T-helper 2 cell treated with Interferon-gamma antibody and Interleukin-4, amounts not matched to agents 5 μg/mL and 100 μg/mL, for 36 hours (primary cell): ENCODE measurements at places on chromosomes 3 and 15.

GRCh38 chr15:36903195-36903594, 197.2 kb downstream of the MEIS2 start:
- no peaks in the 10 kb centered on the region for H3K36me3 ChIP-seq
- no peak overlapping the region for H3K27ac ChIP-seq

GRCh38 chr3:41369838-41370237, 170.5 kb downstream of the CTNNB1 start:
- no peak overlapping the region for H3K27ac ChIP-seq
- H3K4me3 ChIP-seq = no peak overlapping the region
- no peaks in the 10 kb centered on the region for H3K27me3 ChIP-seq

DNA sequence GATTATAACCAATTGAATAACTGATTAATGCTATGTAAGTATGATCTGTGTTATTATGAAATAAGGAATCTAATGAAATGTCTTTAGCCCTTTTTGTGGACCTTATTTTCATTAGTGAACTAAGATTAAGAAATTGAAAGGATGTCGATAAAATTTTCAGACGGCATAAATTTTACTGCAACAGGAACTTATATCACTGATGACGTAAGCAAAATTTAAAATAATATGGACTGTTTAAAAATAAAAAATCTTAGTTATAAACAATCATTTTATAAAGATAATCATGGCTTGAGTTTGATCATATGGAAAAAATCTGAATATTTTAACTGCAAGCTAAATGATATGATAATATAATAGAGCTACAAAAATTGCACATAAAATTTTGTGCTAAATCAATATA, 112.7 kb downstream of the SPATA16 start:
- H3K27ac ChIP-seq = no peak overlapping the region
- H3K4me3 ChIP-seq = no peak overlapping the region
- H3K36me3 ChIP-seq = no peaks in the 10 kb centered on the region
- no peak for DNase-seq
- no peaks in the 10 kb centered on the region for H3K27me3 ChIP-seq

GRCh38 chr3:56833022-56833421, 31.3 kb upstream of the ARHGEF3 start:
- H3K36me3 ChIP-seq = peaks cover 3% of the 10 kb centered on the region
- DNase-seq = no peak
- H3K27ac ChIP-seq = no peak overlapping the region
- no peak overlapping the region for H3K4me3 ChIP-seq

DNA sequence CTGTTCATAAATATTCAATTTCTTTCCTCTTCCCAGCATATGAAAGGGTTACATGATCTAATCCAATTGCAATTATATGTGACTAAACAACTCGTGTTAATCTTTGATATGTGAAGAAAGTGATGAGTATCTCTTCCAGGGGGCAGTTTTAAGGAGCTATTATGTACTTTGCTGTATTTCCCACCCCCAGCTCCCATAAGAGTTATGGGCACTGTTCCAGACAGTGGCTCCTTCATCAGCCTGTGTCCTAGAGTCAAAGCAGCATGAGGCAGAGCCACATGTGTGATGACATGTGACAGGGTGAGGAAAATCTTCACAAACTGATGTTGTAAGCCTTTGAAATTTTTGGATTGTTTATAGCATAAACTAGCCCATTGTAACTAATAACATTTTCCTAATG, 315.4 kb downstream of the DIPK2A start:
- no peaks in the 10 kb centered on the region for H3K36me3 ChIP-seq
- no peak overlapping the region for H3K27ac ChIP-seq
- DNase-seq = no peak
- no peak overlapping the region for H3K4me3 ChIP-seq

GRCh38 chr15:39124155-39124552, 456.7 kb upstream of the THBS1 start:
- peaks cover 5% of the 10 kb centered on the region for H3K4me1 ChIP-seq
- H3K4me3 ChIP-seq = no peak overlapping the region
- no peaks in the 10 kb centered on the region for H3K36me3 ChIP-seq
- H3K27me3 ChIP-seq = peaks cover 7% of the 10 kb centered on the region

DNA sequence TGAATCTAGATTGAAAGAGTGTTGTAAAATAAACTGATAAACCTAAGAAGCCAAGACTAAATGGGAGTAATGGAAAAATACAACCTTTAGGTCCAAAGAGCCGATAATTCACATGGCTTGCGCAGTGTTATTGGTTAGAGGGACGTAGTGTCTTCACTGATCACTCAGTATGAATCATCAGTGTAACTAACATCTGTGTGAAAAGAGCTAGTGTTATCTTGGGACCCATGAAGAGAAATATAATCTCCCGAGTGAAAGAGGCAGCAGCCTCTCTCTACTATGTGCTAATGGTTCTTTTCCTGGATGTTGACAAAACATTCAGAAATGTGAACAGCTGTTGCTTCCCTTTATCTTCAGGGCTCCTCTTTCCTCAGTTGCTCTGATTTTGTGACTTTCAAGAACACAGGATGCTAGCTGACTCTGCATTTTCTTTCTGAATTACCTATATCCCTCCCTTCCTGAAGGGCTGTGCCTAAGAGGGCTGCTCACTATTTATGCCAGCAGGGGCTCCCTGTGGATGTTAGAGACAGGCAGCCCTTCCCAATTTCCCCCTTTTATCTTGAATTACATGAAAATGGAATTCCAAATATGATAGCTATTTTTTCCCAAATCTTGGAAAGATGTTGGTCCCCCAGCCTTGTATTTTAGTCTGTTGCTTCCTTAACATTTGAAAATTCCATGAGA, 128.8 kb downstream of the GRM7 start:
- no peaks in the 10 kb centered on the region for H3K4me1 ChIP-seq
- H3K36me3 ChIP-seq = peaks cover 2% of the 10 kb centered on the region
- H3K4me3 ChIP-seq = no peak overlapping the region

- H3K4me1 ChIP-seq = no peaks in the 10 kb centered on the region
- no peaks in the 10 kb centered on the region for H3K27me3 ChIP-seq
- no peaks in the 10 kb centered on the region for H3K36me3 ChIP-seq
- no peak overlapping the region for H3K27ac ChIP-seq
Measured at GRCh38 chr3:116165135-116165534, 280.2 kb downstream of the LSAMP start.

- H3K4me1 ChIP-seq = no peaks in the 10 kb centered on the region
- no peak for DNase-seq
- H3K27ac ChIP-seq = no peak overlapping the region
- H3K27me3 ChIP-seq = no peaks in the 10 kb centered on the region
- no peak overlapping the region for H3K4me3 ChIP-seq
Measured at GRCh38 chr3:35042210-35042991, 596.9 kb upstream of the ARPP21 start.

DNA sequence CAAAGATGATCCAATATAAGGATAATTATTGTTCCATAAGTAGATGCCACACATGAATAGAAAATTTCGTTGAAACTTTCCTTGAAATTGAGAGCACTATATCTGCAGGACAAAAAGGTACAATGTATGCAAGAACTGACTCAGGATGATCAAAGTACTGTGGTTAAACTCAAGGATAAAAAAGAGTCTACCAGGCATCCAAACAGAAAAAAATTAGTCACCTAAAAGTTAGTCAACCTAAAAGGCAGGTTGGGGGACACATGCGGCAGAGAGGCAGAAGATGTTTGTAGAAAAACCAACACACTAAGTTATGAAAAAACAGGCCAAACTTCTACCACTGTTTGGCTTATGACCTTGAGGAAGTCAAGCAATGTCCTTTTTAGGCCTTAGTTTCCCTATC, 68.7 kb downstream of the GSK3B start:
- no peak for DNase-seq
- no peaks in the 10 kb centered on the region for H3K27me3 ChIP-seq
- no peak overlapping the region for H3K4me3 ChIP-seq
- H3K4me1 ChIP-seq = peaks cover 27% of the 10 kb centered on the region

DNA sequence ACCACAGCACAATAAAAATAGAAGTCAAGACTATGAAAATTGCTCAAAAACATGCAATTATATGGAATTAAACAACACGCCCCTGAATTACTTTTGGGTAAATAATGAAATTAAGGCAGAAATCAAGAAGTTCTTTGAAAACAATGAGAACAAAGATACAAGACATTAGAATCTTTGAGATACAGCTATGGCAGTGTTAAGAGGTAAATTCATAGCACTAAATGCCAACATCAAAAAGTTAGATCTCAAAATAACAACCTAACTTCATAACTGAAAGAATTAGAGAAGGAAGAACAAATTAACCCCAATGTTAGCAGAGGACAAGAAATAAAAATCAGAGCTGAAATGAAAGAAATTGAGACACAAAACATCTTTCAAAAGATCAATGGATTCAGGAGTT, 86.6 kb upstream of the UBP1 start:
- H3K27ac ChIP-seq = no peak overlapping the region
- peaks cover 62% of the 10 kb centered on the region for H3K36me3 ChIP-seq
- H3K4me3 ChIP-seq = no peak overlapping the region
- H3K27me3 ChIP-seq = no peaks in the 10 kb centered on the region
- DNase-seq = no peak

DNA sequence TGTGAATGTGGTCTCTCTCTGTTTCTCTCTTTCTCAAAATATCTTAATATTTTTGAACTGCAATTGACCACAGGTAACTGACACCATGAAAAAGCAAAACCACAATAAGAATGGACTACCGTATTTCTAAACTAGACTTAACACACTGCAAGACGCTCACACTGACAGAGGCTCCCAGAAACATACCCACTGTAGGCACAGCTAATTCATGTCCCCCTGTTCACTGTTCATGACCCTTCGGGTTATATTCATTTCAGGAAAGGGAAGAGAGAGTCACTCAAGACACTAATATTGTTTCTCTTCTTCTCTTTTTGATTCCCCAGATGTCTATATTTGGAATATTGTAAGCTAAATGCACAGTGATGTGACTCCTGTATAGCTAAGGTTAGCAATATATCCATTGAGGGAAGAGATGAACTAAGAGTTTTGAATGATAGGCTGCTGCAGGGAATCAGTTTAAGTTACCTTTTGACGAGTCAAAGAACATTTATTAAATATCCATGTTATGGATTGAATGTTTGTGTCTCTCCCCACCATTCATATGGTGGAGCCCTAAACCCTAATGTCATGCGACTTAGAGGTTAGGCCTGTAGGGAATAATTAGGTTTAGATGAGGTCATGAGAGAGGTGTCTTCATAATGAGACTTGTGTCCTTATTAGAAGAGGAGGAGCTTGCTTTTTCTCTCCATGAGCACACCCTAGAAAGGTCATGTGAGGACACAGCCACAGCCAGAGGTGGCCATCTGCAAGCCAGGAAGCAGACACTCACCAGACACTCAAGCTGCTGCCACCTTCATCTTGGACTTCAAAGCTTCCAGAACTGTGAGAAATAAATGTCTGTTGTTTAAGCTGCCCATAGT, 216.6 kb upstream of the GRM7 start:
- no peak overlapping the region for H3K4me3 ChIP-seq
- H3K4me1 ChIP-seq = no peaks in the 10 kb centered on the region
- H3K27me3 ChIP-seq = no peaks in the 10 kb centered on the region
- no peak overlapping the region for H3K27ac ChIP-seq
- DNase-seq = no peak

- no peak overlapping the region for H3K27ac ChIP-seq
- DNase-seq = no peak
- H3K4me1 ChIP-seq = no peaks in the 10 kb centered on the region
- H3K4me3 ChIP-seq = no peak overlapping the region
- H3K27me3 ChIP-seq = no peaks in the 10 kb centered on the region
Measured at GRCh38 chr3:8563597-8563996, 62.0 kb downstream of the LMCD1 start.

GRCh38 chr15:38563723-38564519, 693 bp downstream of the RASGRP1 start:
- peak; percentile 90 for DNase-seq
- H3K36me3 ChIP-seq = peaks cover 50% of the 10 kb centered on the region
- peaks cover 59% of the 10 kb centered on the region for H3K4me1 ChIP-seq
